ENCODE measurements at places on chromosomes 1 and 21.

DNA sequence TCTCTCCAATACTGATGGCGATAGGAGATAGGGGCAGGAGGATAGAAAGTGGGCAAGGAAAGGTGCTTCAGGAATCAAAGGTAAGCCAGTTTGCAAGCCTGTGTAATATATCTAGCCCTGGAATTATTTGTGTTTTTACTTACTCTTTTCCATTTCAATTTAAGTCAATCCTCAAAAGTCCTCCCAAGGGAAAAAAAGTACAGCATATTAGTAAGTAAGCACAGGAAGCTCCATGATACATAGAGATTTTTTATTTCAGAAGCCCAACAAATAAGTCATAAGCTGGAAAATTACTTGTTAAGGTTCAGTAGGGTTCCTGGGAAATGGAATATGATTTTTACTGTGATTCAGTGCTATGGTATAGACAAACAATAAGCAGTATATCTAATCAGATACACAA lies 337.7 kb upstream of the DUSP10 start:
- DNase-seq: no peak

DNA sequence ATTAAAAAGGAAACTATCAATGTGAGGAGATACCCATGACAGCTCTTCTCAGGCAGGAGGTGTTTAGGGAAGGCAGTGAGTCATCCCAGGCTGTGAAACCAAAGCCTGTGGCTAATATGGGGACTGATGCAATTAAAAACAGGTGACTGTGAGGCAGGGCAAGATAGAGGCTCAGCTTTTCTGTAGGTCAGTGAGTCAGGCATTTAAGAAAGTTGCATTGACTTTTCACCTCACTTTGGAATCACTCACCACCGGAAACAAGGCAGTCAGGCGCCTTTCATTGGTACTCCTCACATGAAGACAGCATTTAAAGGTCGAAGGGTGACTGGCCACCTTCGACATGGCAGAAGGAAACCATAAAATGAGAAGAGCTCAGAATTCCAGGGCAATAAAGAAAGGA lies 54.5 kb downstream of the PAPPA2 start:
- DNase-seq: no peak

GRCh38 chr1:3423245-3423829 lies 31.1 kb upstream of the ARHGEF16 start:
- DNase-seq: no peak

DNA sequence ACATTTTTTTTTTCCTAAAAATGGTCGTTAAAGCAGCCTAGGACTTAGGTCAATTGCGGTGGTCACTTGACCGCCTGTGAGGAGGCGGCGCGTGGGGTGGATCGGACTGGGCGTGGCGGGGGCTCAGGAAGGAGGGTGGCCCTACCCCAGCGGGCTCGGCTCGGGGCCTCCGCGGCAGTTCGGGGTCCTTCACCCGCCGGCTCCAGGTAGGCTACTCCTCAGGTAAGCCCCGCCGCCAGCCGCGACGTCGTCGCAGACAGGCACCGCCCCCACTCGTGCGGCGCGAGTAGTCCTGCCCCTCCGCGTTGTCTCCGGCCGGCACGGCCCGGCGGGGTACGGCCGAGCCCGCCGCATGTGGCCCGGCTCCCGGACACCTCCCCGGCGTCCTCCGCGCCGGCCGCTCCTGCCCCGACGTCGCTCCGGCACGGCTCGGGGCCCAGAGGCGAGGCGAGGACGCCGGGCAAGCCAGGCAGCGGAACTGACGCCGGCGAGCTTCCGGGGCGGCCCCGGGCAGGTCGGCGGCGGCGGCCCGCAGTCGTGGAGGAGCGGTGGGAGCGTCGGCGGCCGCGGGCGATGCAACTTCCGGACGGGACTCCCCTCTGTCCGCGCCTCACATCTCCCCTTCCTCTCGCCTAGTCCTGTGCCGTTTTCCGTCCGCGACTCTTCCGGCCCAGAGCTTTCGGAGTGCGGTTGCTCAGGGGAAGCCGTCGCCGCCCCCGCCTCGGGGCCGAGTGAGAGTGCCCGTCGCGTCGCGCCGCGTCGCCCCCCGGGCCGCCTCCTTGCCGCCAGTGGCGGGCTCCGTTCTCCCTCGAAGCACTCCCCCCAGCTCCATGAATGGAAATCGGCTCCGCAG lies at the start of gene AGO3:
TSS of gene AGO3 (plus strand) at position 513 of the 853 bp plus-strand sequence. CDS start at position 835, 322 bp downstream.
- DNase-seq: peak; percentile 82

DNA sequence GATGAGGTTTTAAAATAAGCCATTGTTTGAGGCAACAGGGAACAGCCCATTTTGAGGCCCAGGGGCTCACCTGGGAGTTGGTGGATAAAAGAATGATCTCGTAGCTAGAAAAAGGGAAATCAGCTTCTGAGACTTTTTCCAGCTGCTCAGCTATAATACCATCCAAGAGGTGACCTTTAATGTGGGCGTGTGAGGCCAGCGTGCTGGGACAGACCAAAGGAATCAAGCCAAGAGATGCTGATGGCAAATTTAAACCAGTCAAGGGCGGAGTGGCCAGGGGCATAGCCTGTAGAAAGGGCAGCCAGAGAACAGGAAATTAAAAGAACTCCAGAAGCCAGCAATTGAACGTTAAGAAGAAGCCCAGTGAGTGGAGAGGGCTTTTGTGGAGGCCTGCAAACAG lies 132.6 kb downstream of the IER5 start:
- no peak for DNase-seq

DNA sequence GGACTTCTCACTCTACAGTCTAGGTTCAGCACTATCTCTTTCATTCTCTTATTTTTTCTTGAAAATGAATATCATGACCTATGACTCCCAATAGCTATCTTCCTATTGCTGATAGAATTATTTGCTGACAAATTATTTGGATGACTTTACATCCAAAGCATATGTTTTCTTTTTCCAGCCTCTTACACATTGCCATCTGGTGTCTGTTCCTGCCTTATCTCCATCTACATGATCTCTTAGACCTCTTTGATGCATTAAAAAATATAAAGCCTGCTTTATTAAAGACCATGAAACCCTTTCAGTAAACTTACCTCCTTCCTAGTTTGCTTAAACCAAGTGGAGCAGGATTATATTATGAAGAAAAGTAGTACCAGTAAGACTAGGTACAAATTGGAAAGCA lies 700.9 kb upstream of the CXADR start:
- DNase-seq: no peak

- no peak for DNase-seq
Observed at GRCh38 chr21:33025489-33026442, at the start of gene OLIG2. OLIG2 (plus strand) TSS chr21:33025935; CDS start chr21:33026863, 928 bp downstream.

GRCh38 chr1:151175863-151176262 lies at the start of gene TMOD4:
TMOD4 (minus strand) TSS chr1:151175981; CDS start chr1:151174875, 1,106 bp downstream.
- no peak for DNase-seq

DNA sequence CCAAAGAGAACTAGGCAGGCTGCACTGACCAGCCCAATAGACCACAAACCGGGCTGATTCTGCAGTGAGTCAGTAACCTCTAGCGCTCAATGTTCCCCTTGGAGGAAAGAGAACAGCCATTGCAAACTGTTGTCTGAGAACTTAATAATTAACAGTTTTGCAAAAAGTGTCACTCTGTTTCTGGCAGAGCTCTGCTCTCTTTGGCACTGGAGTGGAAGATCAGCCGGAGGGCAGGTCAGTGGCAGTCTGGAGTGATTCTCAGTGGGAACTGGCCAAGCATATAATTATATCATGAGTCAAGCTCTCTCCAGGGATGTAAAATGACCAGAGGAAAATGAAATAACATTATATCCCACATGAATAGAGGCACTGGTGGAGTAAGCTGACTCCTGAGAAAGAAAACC lies 238.3 kb downstream of the HLX start:
- DNase-seq: no peak

- DNase-seq: no peak
Observed at GRCh38 chr1:1173793-1174415, at the start of gene TTLL10. TTLL10 (plus strand) TSS chr1:1173880; CDS start chr1:1179216, 5,336 bp downstream.

DNA sequence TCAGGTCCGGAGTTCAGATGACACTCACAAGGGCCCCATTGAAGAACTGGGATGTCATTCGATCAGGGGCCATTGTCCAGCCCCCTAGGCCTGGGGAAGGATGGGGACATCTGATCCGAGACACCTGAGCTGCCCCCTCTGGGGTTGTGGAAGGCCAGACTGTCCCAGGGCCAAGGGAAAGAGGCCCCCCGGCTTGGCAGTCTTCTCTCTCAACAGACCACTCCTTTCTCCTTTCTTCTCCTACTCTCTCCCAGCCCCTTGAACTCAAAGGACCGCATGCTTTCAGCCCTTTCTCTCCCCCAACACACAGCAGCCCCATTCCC lies 1.1 kb downstream of the S100A1 start:
- DNase-seq: no peak

- DNase-seq: no peak
Observed at GRCh38 chr1:227841096-227841495, 25.6 kb downstream of the PRSS38 start.

- DNase-seq: no peak
Observed at GRCh38 chr1:113057006-113057405, 16.0 kb upstream of the LRIG2 start.

DNA sequence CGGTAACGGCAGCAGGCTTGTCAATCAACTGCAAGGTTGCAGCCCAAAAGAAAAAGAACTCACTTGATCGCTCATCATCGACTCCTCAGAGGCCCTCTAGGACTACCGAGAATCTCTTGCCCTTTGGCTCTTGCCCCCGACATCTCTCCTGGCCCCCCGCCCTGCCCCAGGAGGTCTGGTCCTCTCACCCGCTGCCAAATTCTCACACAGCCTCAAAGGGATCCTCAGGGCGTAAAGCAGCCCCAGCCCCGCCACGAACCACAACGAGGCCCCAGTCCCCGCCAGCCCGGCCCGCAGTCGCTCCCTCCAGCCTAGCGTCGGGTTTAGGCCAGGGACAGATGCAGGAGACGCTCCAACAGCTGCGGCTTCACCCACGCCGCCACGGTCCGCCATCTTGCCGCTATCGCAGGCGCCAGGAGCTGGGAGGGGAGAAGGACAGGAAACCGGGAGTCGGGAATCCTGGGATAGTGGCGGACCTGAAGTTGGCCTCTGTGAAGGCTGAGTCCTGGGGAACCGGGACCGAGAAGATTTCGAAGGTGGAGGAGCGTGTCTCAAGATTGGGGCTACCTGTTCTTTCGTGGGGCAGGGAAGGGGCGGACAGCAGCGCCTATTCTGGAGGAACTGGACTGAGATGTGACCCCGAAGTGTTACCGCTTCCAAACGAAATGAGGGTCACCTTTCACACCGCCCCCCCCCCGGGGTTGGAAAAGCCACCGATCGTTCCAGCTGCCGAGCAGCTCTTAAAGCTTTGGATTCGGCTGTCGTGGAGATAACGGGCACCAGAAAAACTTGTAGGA lies at the start of gene ST7L:
TSS of gene ST7L (minus strand) at position 421 of the 797 bp plus-strand sequence. CDS start at position 393, 28 bp downstream.
- DNase-seq: peak; percentile 34

DNA sequence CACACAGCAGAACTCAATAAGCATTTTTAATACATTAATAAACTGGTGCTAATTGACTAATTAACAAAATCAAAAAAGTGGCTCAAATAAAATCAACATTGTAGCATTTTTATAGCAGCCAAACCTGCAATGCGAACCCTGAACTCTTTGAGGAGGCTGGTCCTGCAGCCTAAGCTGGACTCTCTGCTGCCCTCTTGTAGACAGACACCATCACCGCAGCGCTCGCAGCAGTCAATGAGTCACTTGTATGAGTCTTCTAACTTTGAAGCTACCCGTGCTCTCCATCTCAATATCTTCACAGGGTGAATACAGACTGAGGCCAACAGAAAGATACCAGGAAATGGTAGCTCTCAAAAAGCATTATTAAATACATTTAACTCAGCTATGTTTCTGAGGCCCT lies 9.7 kb upstream of the KRTAP7-1 start:
- no peak for DNase-seq

- DNase-seq: no peak
Observed at GRCh38 chr1:222754366-222755139, 17.6 kb downstream of the FAM177B start.

- DNase-seq: no peak
Observed at GRCh38 chr1:87588495-87588894, 259.8 kb downstream of the LMO4 start.

Data from DMS79 (cell line).